ENCODE measurements at places on chromosomes 3 and 15.

DNA sequence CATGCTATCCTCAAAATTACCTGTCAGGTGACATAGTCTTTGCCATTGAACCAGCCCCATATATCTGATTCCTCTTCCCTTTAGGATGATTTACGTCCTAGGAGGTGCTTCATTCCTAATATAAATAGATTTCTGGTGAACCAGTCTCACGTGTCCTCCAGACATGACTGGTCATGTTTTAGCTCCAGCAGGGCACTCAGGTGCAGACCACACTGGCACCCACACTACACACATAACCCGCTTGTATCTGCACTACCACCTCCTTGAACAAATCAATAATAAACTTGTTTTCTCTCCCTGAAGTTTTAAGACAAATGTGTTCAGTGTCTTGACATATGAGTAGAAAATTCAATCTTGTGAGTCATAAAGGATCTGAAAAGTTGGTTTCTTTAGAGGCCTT lies 155.5 kb downstream of the GOLIM4 start:
- DNase-seq = no peak

DNA sequence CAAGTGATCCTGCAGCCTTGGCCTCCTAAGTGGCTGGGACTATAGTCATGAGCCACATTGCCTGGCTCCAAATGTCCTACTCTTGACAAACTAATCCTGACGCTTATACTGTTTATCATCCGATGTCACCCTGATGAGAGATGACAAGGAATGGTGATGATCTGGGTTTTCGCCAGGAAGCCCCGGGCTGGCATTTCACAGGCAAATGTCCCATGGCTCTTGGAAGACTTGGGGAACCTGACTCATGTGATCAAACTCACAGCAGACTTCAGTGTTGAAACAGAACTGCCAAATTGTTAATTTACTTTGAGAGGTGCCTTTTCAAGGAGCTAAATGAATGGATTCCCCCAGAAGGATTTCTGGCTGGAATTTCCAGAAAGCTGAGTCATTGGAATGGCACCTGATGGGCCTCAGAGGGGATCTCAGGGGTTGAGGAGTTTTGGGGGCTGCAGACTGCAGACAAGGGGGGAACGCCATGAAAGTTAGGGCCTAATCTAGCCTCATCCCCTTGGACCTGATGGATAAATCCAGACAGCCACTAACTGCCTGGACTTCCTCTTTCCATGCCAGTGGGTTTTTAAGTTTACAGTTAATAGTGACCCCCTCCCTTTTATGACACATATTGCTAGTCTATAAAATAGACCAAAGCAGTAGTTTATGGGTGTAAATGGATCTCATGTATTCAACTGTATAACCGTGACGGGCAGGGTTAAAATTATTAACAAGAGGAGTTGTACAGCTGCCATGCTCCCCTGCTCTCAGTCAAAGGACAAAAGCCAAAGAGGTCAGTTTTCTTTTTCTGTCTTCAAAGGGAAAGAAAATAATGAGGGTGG lies 146.6 kb downstream of the CHSY1 start:
- no peak for DNase-seq

DNA sequence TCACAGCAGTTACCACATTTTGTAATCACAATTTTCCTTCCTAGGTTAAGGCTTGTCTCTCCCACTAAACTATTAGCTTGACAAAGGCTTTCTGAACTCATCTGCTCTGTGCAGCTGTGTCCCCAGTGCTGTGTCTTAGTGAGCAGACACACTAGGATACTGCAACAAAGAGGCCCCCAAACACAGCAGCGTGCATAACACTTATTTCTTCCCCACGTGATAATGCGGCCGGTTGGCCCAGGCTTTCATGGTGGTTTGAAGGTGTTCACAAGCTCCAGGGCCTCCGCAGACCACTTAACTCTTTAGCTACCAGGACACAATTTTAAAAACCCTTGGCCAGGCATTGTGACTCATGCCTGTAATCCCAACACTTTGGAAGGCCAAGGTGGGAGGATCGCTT lies 2.2 kb upstream of the HDAC11 start:
- DNase-seq = no peak

- DNase-seq = no peak
Measured at GRCh38 chr3:186772281-186772694, 11.1 kb upstream of the EIF4A2 start.

GRCh38 chr15:52502608-52503007 lies 26.1 kb downstream of the MYO5A start:
- DNase-seq = no peak

DNA sequence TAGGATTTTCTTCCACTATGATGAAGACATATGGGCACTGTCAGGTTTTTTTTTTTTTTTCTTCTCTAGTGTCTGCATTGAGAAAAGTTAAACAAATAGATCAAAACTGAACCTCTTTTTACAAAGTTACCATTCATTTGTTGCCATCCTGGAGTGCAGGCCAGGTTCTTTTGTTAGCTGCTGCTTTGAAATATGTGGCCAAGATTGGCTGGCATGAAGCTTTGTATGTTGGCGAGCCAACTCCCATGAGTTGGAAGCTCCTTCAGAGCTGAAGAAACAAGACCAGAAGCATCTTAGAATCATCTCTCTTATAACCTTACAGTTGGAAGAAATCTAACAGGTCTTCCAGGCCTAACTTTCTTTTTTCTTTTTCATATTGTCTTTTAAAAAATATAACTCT lies 346.5 kb downstream of the THSD4 start:
- DNase-seq = no peak

GRCh38 chr3:45017821-45018220 lies 8.3 kb upstream of the CLEC3B start:
- no peak for DNase-seq

GRCh38 chr3:76403556-76403955 lies 618.2 kb upstream of the ZNF717 start:
- no peak for DNase-seq

DNA sequence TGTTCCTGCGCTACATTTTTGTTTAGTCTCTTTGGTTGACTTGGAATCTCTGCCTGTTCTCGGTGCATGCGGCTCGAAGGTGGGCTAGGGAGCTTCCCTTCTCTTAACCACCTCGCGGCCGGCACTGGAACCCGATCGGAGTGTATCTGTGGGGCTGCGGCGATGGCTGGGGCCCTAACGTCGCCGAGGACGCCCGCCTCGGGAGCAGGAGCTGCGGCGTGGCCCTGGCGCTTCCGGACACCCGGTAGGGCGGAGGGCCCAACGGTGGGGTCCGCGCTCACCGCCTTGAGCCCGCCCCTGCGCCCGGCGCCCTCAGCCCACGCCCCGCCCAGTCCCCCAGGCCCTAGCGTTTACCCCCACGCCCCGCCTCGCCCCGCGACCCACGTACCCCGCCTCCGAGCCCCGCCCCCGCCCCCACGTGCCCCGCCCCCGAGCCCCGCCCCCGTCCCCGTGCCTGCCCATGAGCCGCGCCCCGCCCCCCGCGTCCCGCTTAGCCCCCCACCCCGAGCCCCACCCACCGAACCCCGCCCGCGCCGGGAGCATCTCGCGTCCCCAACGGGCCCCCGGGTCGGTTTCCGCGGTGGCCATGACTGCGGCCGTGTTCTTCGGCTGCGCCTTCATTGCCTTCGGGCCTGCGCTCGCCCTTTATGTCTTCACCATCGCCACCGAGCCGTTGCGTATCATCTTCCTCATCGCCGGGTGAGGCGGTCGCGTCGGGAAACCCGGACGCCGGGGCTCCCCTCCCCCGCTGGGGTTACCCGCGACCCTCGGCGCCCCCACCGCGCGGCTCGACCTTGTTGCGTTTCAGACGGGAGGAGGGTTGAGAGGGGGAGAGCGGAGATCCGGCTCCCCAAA lies at the start of gene APH1B:
APH1B (plus strand) TSS at position 568 of the 855 bp plus-strand sequence; CDS start at position 587, 19 bp downstream.
- DNase-seq = peak; percentile 60

DNA sequence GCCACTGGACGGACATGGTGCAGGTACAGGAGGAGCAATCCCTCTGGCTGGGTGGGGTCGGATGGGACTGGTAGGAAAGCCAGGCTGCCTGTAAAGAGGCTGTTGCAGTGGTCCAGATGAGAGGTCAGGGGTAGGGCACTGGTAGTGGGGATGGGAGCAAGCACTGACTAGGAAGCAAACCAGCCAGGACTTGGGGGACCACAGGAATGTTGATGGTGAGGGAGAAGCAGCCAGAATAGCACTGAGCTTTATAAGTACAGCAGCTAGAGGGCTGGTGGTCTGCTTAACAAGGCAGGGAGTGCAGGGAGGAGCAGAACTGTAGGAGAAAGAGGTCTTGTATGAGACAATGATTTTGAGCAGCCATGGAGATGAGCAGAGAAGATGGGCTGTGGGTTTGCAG lies 38.7 kb upstream of the PTPN23 start:
- DNase-seq = no peak

DNA sequence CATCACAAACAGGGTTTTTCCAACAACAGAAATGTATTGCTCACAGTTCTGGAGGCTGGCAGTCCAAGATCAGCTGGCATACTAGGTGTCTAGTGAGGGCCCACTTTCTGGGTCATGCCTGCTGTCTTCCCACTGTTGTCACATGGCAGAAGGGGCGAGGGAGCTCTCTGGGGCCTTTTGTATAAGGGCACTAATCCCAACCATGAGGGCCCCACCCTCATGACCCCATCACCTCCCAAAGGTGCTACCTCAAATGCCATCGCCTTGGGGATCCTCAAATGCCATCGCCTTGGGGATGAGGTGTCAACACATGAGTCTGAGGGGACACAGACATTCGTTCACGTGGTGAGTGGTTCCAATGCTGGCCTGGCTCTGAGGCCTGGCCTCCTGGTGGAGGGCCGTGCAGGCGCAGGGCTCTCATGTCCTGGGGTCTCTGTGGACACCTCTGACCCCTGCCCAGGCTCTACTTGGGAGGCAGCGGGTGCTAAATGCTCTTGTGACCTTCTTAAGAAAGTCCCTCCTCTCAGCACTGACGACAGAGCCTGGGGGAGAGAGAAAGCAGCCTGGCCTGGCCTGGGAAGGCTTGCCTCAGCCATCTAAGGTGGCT lies 16.8 kb downstream of the NUP210 start:
- DNase-seq = no peak

- DNase-seq = no peak
Measured at GRCh38 chr3:37770336-37770735, 91.3 kb upstream of the CTDSPL start.

DNA sequence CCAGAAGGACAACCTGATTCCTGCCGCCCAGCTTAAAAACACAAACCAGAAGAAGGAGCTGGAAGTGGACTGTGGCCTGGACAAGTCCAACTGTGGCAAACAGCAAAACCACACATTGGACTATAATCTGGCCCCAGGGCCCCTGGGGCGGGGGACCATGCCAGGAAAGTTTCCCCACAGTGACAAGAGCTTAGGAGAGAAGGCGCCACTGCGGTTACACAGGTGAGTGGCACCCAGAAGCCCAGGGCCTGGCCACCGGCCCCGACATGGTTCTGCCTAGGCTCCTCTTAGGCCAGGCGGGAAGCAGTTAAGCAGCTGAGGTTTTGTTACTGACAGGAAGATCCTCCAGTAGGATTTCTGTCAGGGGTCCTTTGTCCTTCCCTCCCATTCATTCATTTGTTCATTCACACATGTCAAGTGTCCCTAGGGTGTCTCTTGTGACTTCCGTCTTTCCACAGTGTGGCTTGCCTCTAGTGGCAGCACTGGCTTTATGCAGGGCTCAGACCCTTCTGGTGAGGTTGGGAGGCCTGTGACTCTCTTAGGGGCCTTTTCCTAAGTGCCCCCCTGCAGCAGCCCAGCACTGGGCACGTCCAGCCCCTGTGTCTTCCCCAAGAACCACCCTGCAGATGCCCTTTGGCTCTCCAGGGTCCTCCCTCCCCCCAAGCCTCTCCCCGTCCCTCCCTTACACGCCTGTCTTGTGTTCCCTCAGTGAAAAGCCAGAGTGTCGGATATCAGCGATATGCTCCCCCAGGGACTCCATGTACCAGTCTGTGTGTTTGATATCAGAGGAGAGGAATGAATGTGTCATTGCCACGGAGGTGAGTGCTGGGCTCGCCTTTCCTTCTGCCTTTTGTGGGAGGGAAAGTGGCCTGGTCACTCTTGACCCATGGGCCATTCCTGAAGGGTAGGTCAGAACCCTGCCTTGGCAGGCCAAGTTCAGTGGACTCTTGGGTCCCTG lies 7.8 kb downstream of the DLL4 start:
- DNase-seq = no peak

DNA sequence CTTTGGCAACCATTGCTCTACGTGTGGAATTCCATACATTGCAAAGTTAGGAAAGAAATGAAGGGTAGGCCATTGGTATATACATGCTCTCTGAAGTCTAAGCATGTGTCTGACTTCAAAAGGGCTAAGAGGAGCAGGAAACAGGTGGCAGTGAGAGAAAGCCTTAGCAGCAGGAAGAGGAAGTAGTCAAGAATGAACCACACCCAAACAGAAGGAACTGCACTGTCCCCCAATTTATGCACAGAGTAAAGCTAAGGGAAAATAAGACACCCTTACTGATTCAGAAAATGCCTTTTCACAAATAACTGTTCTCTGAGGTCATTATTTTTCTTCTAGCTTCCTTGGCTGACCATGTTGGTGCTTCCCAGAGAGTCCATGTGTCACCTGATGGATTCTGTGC lies 575.4 kb downstream of the NTRK3 start:
- DNase-seq = no peak

Measured in GM18507 (cell line).